Activated T-helper 1 cell treated with anti-CD3 and anti-CD28 coated beads, Interleukin-12 subunit alpha, Interleukin-12 subunit beta, Interleukin-2, Interleukin-4 antibody, amounts not matched to agents 30 ng/mL and 10 ng/mL and 1 ng/mL, durations not matched to agents 14 hours and 24 hours and 36 hours (primary cell): ENCODE measurements at places on chromosomes 13 and 19. TPM values are rescaled to one million over a fixed set of nuclear protein-coding genes. Genes with fewer than 3 reads are reported as not detected.

The THSD1 gene
- 0.07 and 0.21 TPM in 2 replicates for total RNA-seq

The KLK6 gene
- not detected in 2 replicates for total RNA-seq

DNA sequence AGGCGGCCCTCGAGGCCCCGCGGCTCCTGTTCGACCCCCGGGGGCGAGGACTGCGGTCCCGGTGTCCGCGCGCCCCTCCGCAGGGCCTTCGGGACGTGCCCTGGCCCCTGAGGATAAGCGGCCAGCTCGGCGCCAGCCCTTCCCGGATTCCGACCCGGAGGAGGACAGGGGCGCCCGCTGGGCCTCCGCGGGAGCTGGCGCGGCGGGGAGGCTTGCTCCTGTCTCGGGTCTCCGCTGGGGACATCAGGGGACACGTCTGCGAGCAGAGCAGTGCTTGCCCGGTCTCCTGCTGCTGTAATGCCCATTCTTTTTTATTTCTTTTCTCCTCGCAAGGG, 829 bp downstream of the B3GLCT start:
- H3K27me3 ChIP-seq, result peaks cover 2% of the 10 kb centered on the region
- no peak for DNase-seq

The ZNF471 gene
- total RNA-seq, result 0.05 and 0.16 TPM in 2 replicates

- peak overlapping the region; percentile 84 for H3K27ac ChIP-seq
- peak overlapping the region; percentile 58 for H3K4me3 ChIP-seq
- H3K27me3 ChIP-seq, result no peaks in the 10 kb centered on the region
These were observed 23.4 kb downstream of the ZDHHC20 start for GRCh38 chr13:21435687-21436151.

DNA sequence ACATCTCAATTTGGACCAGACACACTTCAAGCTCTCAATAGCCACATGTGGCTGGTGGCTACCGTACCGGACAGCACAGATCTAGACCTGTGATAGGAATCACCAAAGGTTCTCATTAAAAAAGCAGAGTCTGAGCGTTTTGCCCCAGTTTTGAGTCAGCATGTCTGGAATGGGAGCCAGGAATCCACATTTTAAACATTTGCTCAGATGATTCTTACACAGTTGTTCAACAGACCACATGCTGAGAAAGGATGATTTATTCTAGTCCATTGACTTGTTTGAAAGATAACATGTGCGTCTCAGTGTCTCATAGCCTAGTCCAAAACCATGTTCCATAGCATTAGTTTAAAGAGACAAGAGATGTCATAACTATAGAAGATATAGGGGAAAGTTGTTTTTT, 53.4 kb downstream of the FLT3 start:
- H3K4me1 ChIP-seq, result peaks cover 6% of the 10 kb centered on the region
- no peaks in the 10 kb centered on the region for H3K36me3 ChIP-seq
- H3K4me3 ChIP-seq, result no peak overlapping the region
- no peak overlapping the region for H3K27ac ChIP-seq
- no peak for DNase-seq

GRCh38 chr13:42284068-42284467, 12.1 kb downstream of the AKAP11 start:
- H3K4me3 ChIP-seq, result no peak overlapping the region
- peaks cover 36% of the 10 kb centered on the region for H3K4me1 ChIP-seq
- DNase-seq, result no peak
- H3K27ac ChIP-seq, result no peak overlapping the region
- H3K36me3 ChIP-seq, result peaks cover 34% of the 10 kb centered on the region
- H3K27me3 ChIP-seq, result no peaks in the 10 kb centered on the region

DNA sequence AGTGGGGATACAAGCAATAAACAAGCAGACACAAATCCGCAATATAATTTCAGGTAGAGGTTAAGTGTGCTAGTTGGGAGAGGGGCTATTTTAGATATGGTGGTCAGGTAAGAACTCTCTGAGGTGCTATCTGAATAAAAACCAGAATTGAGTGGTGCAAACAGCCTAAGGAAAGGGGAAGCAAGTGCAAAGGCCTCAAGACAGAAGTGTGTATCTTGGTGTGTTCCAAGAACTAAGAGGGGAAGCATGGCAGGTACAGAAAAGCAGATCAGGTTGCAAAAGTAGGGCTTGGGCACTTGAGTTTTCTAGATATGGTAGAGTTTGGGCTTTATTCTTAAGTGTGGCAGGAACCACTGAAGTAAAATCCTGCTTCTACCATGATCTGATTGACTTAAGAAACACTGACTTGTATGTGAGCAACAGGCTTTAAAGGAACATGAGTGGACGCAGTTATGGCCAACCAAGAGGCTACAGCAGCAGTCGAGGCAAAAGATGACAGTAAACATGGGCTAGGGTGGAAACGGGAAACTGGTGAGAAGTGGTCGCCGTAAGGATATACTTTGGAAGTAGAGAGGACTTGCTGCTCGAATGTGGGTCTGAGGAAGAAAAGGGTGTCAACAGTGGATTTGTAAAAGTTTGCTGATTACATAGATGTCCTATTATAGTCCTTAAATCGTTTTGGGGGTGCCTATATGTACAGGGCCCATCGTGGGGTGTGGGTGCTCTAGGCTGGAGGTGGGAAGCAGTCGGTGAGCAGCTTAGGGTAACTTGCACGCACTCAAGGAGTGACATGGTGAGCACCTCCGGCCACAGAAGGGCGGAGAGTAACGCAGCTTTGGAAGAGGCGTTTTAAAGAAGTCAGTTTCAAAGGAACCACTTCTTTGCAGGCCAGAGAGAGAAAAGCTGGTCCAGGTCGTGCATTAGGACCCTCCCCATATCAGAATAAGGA, 677 bp downstream of the TGDS start:
- peak; percentile 19 for DNase-seq
- H3K4me1 ChIP-seq, result peaks cover 40% of the 10 kb centered on the region
- no peaks in the 10 kb centered on the region for H3K27me3 ChIP-seq
- peak overlapping the region; percentile 95 for H3K27ac ChIP-seq
- peak overlapping the region; percentile 93 for H3K4me3 ChIP-seq

DNA sequence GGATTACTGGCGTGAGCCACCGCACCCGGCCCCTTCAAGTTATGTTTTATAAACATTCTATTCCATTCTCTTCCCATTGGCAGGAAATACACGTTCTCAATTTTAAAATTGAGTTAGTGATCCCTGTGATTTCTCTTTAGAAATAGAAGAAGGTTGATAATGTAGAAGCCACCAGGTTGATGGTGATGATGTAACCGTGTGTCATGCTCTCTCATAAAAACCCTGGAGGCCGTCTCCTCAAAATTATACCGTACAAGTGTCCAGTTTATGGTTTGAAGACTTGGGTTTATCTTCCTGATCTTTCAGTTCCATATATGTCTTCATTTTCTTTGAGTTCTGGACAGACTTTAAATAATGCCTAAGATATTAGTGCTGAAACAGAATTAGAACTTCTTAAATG, 32.2 kb downstream of the COG3 start:
- H3K4me3 ChIP-seq, result no peak overlapping the region
- no peak overlapping the region for H3K27ac ChIP-seq
- peaks cover 10% of the 10 kb centered on the region for H3K4me1 ChIP-seq
- no peak for DNase-seq
- H3K27me3 ChIP-seq, result no peaks in the 10 kb centered on the region

The ZNF738 gene
- total RNA-seq, result 9.7 and 11.7 TPM in 2 replicates

DNA sequence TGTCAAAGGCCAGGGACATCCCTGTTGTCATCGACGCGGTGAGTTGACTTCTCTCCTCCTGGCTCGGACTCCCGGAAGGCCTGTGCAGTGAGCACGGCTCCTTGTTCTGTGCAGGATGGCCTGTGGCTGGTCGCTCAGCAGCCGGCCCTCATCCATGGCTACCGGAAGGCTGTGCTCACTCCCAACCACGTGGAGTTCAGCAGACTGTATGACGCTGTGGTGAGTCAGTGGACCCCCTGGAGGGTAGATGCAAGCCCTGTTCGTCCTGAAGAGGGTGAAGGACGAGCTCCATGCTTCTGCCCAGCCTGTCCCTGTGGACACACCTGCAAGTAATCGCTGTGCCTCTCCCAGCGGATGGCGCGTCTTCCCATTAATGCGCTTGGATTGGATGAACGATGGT, 19.2 kb downstream of the NAXD start:
- no peaks in the 10 kb centered on the region for H3K27me3 ChIP-seq
- DNase-seq, result no peak
- H3K4me3 ChIP-seq, result no peak overlapping the region

DNA sequence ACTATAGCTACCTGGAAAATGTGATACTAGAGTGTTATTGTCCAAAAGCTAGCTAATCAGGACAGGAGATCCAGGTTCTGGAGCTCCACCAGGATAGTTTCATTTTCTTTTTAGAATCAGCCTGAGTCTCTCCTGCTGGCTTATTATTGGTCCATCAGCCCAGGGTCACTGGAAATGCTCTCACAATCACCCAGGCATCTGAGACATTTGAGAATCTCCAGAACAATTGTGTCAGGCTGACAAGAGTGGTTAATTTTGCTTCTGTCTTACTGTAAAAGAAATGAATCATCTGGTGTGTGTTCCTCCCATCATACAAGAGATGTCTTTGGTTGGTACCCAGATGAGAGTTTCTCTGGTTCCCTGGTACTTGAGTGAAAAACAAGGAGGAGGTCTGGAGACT, 43.6 kb upstream of the ZNF681 start:
- H3K27me3 ChIP-seq, result no peaks in the 10 kb centered on the region
- H3K27ac ChIP-seq, result no peak overlapping the region
- H3K36me3 ChIP-seq, result peaks cover 3% of the 10 kb centered on the region
- peak overlapping the region; percentile 57 for H3K4me3 ChIP-seq
- no peak for DNase-seq

DNA sequence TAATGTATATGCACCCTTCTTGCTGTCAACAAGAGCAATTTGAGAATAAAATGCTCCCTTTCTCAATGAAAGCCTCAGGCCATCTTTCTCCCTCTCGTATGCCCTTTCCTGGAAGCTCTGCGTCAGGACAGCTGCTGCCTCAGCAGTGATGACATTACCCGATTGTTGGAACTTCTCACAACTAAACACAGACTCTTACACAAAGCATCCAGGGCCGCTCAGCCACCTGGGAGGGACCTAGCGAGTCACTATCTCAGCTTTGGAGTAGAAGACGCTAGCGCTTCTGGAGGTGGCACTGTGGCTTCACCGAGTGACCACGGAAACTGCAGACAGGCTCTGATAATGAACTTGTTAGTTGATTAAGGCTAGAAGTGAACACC, 153.2 kb upstream of the SOX1 start:
- H3K27me3 ChIP-seq, result no peaks in the 10 kb centered on the region
- DNase-seq, result no peak
- H3K36me3 ChIP-seq, result no peaks in the 10 kb centered on the region
- H3K27ac ChIP-seq, result no peak overlapping the region
- H3K4me3 ChIP-seq, result no peak overlapping the region

- H3K4me1 ChIP-seq, result peaks cover 44% of the 10 kb centered on the region
- H3K27ac ChIP-seq, result peak overlapping the region; percentile 86
- peak; percentile 86 for DNase-seq
- H3K27me3 ChIP-seq, result no peaks in the 10 kb centered on the region
- H3K4me3 ChIP-seq, result peak overlapping the region; percentile 81
These were observed 8.6 kb downstream of the LTBP4 start for GRCh38 chr19:40609561-40610395.

The SMIM24 gene
- total RNA-seq, result not detected in 2 replicates

The CRLF1 gene
- not detected in 2 replicates for total RNA-seq

- no peak overlapping the region for H3K4me3 ChIP-seq
- H3K27me3 ChIP-seq, result no peaks in the 10 kb centered on the region
- DNase-seq, result no peak
- no peak overlapping the region for H3K27ac ChIP-seq
These were observed 51.5 kb upstream of the C13orf46 start for GRCh38 chr13:114025405-114025713.
